ENCODE measurements at places on chromosomes 4 and X.

GRCh38 chr4:145976680-145977079, 38.1 kb upstream of the ZNF827 start:
- no peak for DNase-seq

GRCh38 chr4:173504181-173504503, 25.9 kb downstream of the HAND2 start:
- DNase-seq = no peak

DNA sequence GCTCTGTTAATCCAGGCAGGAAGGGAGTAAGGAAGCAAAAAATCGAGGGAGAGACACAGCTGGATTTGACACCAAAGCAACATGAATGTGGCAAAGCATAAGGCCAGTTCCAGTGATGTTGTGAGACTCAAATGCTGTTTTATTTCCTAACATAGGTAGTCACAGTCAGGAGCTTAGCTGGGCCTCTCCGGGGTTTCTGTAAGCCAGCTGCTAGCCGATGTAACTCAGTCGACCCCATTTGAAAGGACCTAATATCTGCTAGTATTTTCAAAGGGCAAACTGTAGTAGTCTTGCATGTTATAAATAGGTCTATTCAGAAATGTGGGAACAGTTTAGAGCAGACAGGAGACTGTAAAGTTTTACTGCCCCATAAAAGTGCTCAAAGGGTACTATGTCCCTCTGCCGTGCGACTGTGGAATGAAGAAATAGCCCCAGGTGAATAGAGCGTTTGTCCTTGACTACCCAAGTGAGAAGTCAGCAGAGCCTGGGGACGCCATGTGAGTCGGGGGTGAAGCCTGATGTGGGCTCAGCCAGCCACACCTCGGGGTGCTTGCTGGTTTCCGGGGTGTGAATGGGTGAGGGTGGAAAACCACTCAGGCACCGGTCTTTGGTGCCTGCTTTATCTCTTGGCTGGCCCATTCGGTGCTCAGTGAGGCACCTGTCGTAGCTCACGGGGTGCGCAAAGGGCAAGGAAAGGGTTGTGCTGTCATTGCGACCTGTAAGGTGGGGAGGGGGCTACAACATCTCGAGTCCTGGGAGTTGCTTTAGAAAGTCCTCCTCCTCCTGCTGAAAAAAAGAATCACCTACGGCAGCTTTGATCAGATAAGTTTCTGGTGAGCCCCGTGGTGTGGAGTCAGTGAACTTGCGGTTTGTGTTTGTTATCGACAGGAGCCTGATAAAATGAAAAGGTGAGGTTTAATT, 745 bp downstream of the TRIM2 start:
- no peak for DNase-seq

DNA sequence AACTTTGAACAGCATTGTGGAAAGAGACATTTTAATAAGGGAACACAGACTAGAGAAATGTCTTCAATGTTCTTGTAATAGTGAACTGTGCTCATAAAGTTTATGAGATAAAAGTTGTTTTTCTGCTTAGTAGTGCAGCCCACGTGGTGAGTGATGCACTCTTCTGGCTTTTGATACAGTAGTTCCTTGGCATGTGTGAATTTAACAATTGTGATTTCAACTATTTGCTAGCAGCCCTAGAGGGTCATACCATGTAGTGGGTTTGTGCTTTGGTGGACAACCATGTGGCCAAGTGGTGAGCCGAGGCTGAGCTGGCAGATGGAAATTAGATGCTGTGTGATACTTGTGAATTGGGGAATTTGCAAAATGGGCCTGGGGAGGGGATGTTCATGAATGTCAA, 116.2 kb upstream of the SLC4A4 start:
- DNase-seq = no peak

GRCh38 chr4:165360041-165360695, 18.6 kb upstream of the CPE start:
- DNase-seq = no peak

- no peak for DNase-seq
These were observed 143.1 kb downstream of the ARSF start for GRCh38 chrX:3184176-3184930.

- DNase-seq = no peak
These were observed 905.0 kb downstream of the RAB28 start for GRCh38 chr4:12579172-12579571.

GRCh38 chr4:121187206-121187605, 23.1 kb upstream of the TNIP3 start:
- DNase-seq = no peak

DNA sequence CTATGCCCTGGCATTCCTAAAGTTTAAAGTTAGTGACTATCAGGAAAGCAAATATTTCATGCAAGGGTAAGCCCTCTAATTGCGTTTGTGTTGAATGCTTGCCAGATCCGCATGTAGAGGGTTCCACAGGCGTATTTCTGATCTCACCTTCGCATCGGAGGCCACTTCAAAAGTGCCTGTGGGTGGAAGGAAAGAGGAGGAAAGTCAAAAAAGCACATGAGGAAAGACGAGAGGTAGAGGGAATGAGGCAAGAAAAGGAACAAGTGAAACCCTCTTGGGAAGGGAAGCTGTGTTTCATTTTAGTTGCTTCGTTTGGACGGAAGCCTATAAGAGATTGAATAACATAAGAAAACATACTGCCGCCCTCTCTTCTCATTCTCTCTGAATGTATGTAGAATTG, 628.8 kb downstream of the SPRY1 start:
- DNase-seq = no peak

DNA sequence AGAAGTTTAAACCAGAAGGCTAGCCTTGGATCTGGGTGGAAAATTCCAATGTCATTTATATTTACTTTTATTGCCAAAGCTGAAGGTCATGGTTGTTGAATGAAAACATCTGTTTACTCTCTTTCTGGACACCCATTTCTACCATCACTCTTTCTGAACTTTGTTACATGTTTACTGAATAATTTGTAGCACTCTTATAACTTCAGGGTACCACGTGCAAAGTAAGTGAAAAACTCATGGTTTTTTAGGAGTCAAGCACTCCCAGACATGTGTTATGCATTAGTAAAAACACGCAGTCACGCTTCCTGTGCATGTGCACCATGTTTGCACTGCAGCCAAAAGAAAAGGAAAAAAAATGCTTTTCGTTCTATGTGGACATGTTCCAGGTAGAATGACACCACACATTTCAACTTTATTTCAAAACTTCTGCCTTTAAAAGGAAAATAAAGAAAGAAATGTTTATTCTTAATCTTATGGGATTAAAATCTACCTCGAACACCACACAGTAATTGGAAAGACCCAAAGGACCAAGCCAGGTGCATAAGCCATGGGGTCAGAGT, 31.4 kb upstream of the ADH1C start:
- DNase-seq = no peak

GRCh38 chr4:81039351-81039972, 9.0 kb downstream of the BMP3 start:
- no peak for DNase-seq

DNA sequence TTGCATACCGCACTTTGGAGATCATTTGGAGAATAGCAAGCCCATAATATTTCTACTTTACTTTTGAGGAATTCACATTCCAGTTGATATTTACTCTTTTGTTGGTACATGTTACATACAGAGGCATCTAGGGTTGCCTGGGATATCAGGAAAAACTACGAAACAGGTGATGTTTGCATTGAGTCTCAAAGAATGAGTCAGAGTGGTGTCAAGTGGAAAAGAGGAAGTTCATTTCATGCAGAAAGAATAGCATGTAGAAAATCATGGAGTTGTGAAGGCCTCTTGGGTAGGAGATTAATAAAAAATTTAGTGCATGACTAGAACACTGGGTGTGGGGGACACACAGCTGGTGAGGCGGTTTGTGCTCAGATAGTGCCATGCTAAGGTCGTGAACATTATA, 33.5 kb upstream of the ELOVL6 start:
- DNase-seq = no peak

DNA sequence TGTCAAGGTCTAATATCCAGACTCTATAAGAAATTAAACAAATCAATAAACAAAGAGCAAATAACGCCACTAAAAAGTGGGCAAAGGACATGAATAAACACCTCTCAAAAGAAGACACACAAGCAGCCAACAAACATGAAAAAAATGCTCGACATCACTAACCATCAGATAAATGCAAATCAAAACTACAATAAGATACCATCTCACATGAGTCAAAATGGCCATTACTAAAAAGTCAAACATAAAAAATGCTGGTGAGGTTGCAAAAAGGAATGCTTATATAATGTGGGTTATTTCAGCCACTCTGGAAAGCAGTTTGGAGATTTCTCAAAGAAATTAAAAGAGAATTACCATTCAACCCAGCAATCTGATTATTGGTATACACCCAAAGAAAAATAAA, 481.1 kb downstream of the STPG2 start:
- no peak for DNase-seq

DNA sequence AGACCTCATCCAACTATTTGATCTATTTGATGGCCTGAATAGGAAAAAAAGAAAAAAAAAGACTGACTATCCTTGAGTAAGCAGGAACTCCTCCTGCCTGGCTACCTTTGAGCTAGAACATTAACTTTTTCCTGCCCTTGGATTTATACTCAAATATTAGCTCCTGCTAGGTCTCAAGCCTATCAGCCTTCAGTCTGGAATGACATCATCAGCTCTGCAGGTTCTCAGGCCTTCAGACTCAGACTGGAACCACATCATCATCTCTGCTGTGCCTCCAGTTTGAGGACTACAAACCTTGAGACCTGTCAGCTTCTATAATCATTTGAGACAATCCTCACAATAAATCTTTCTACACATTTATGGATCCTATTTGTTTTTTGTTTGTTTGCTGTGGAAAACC, 754.0 kb upstream of the SLIT2 start:
- DNase-seq = no peak

- DNase-seq = no peak
These were observed 217.7 kb upstream of the CENPE start for GRCh38 chr4:103415801-103416200.

DNA sequence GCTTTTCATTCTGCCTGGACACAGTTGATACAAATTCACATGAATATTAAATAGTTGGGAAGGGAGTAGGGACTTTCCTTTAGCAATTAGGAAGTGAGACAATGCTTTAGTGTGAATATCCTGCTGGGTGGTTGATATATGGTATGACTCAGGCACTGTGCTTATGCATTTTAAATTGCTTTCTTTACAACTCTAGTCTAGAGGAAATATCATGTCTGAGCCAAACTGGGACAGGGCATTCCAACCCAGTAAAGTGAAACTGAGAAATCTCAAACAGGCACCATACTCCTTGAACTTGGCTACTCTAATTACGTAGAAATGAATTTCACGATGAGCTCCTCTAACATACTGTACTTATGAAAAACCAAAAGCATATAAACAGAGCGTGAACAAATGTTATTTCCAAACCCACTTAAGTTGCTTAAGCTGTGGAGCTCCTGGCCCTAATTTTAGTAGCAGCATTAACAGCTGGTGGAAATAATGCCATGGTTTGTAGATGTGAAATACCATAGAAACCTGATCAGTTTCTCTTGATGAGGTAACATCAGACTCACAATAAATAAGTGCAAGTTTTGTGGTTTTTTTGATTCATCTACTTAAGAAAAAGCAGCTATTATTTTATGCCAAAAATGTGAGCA, 242.9 kb upstream of the GK2 start:
- no peak for DNase-seq

GRCh38 chrX:110026099-110026844, 23.4 kb downstream of the TMEM164 start:
- DNase-seq = no peak

DNA sequence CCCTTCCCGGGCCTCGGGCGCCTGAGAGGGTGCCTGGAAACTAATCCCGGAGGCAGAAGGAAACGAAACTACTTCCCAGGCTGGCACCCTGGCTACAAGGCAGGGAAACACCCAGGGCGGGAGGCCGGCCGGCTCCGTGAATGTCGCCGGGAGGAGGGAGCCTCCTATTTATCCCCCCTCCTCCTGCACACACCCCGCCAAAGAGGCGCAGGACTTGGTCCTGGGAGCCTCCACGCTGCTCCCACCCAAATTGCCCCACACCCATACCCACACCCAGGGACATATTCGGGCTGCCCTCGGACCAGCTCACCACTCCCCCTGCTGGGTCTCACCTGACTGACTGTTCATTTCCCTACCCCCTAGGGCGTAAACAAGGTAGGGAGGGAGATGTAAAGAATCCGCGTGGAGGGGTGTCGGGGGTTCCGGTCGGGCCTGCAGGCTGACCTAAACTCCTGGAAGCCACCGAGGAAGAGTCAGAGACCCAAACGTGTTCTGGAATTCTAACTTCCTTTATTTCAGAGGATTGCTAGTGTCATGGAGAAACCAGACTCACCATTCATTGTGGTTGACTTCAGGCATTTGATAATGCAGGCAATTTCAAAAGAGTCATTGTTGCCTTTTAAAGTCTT, at the start of gene BTC:
BTC (minus strand) TSS at position 142 of the 629 bp plus-strand sequence. CDS start 198 bp downstream, outside the sequence.
- DNase-seq = no peak

DNA sequence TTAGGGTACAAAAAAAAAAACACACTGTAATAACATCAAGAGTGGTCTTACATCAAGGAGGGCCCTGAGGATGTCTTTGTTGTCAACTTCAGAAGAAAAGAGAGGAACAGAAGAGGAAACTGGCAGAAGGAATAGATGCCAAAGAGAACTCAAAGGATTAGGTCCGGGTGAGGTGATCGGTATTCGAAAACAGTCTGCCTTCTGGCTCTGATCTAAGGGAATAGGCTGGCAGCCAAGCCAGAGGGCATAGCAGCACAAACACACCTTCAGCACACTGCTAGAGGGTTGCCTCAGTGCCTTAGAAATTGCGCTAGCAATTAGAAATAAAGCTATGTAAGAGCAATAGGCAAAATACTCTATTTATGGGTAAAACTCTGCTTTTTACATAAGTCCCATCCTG, 91.4 kb upstream of the TTC29 start:
- DNase-seq = no peak

DNA sequence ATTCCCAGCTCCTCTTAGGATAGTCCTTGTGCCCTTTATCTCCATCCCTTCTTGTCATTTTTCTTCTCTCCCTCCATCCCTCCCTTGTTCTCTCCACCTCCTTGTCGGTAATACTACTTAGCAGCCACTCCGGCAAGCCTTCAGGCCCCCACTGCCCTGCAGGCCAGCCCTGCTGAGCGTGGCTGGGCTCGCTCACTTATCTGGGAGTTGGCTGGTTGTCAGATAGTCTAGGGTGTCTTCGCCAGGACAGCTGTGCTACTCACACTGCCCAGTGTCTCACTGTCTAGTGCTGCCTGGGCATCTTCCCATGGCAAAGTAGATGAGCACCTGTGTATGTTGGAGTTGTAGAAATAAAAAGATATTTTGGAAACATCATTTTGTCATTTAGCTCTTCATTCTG, 75.0 kb downstream of the STK32B start:
- DNase-seq = no peak

- DNase-seq = no peak
These were observed 193.4 kb upstream of the EDNRA start for GRCh38 chr4:147287588-147287890.

- no peak for DNase-seq
These were observed 5.5 kb upstream of the ASMT start for GRCh38 chrX:1609311-1609710.

- no peak for DNase-seq
These were observed 90.3 kb upstream of the TEX13D start for GRCh38 chrX:124242131-124242530.

GRCh38 chrX:37476571-37477170, 94.8 kb upstream of the LANCL3 start:
- DNase-seq = no peak

GRCh38 chr4:14022456-14022855, 394.9 kb upstream of the BOD1L1 start:
- no peak for DNase-seq

- no peak for DNase-seq
These were observed 80.1 kb upstream of the STIM2 start for GRCh38 chr4:26780539-26780938.

- DNase-seq = no peak
These were observed 9.1 kb upstream of the FGFR3 start for GRCh38 chr4:1783970-1784369.

- DNase-seq = no peak
These were observed 72.3 kb upstream of the TNMD start for GRCh38 chrX:100512471-100512870.

GRCh38 chrX:46407036-46407752, 138.0 kb downstream of the ZNF674 start:
- no peak for DNase-seq

Measured in stimulated activated CD8-positive, alpha-beta memory T cell treated with anti-CD3 and anti-CD28 coated beads, Interleukin-7, amount 100 ng/mL, for 48 hours (primary cell).